Renal cortex interstitium (tissue), 15 donors: ENCODE measurements at places on chromosomes 11 and 22. TPM values are rescaled to one million over a fixed set of nuclear protein-coding genes. Genes with fewer than 3 reads are reported as not detected.

The OR2AG1 gene
- polyA plus RNA-seq: 0.09 TPM

- no peak for DNase-seq
Measured at GRCh38 chr11:1208144-1208393, 14.8 kb upstream of the MUC5B start.

The MEI1 gene
- 2.2 TPM for polyA plus RNA-seq

GRCh38 chr11:22583963-22584492, 41.6 kb downstream of the FANCF start:
- DNase-seq: no peak

DNA sequence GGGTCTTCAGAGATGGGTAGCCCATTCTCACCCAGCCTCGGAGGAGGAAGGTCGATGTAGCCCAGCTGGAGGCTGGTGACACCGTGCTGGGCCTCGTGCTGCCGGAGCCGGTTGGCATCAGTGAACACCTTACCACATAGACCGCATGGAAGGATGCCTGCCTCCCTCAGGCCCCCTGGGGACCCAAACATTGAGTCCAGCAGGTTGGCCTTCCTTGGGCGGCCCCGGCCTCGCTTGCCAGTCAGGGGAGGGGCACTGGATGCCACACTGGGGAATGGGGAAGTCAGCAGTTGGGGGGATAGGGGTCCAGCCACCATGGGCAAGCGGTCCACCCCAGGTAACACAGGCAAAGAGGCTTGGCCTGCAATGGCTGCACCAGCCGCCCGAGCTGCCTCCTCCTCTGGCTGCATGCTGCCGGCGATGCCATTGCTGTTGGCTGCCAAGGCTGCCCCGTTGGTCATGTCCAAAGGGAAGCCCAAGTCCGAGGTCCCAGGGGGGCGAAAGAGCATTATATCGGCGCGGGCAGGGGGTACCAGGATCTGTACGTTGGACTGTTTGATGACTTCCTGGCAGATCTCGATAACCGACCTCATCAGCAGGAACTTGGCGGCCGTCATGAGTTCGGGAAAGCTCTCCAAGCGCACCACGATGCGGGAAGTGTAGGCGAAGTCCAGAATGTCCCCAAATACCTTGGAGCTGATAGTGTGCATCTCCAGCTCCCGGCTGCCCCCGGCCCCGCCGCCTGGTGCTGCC, 1.4 kb downstream of the PATZ1 start:
- DNase-seq: no peak

The MFNG gene
- 10.0 TPM for polyA plus RNA-seq

The SELENOM gene
- 5.6 TPM for polyA plus RNA-seq

DNA sequence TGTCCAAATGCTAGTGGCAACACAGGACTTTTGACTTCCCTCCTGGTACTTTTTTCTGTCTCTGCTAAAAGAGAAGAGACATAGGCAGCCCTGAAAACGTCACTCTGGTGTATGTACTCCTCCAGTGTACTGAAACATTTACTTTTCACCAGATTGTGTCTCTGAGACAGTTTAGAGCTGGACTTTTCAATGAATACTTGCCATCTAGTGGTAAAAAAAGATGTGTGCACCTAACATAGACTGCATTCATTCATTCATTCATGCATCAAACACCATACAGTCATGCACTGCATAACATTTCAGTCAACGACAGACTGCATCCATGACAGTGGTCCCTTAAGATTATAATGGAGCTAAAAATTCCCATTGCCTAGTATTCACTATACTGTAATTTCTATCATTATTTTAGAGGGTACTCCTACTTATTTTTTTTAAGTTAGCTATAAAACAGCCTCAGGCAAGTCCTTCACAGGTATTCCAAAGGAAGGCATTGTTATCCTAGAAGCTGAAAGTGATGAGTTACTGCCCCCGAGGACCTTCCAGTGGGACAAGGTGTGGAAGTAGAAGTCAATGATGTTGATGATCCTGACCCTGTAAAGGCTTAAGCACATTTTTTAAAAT, 186.2 kb downstream of the SPON1 start:
- DNase-seq: no peak

- DNase-seq: no peak
Measured at GRCh38 chr11:36193290-36193619, 96.0 kb downstream of the COMMD9 start.

The OR10A4 gene
- not detected for polyA plus RNA-seq

- no peak for DNase-seq
Measured at GRCh38 chr22:17629641-17630040, 1.1 kb upstream of the ATP6V1E1 start.

GRCh38 chr22:35140879-35141745, 75.2 kb downstream of the ISX start:
- DNase-seq: no peak

- DNase-seq: no peak
Measured at GRCh38 chr22:49900441-49901230, 17.6 kb downstream of the ALG12 start.

- no peak for DNase-seq
Measured at GRCh38 chr22:29607426-29607825, 4.0 kb downstream of the NF2 start.

The OR5P2 gene
- not detected for polyA plus RNA-seq

The BACE1-AS gene
- 21.6 TPM for polyA plus RNA-seq

The TMPRSS4 gene
- polyA plus RNA-seq: 25.6 TPM

DNA sequence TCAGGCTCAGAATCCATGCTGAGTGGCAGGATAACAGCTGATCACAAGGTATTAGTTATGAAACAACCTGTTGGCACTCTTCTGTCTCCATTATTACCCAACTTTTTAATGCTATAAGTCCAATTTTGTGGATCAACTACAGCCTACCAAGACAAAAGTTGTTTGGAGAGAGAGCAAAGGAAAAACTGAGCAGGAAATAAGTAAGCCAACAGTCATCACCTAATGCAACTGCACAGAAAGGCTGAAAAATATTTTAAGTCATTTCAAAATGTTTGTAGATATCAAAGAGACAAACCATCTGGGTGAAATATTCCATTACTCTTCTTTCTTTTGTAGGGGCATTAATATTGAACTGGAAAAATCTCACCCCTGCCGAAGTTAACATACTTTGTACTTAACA, 41.6 kb downstream of the FDX1 start:
- no peak for DNase-seq

GRCh38 chr11:134030853-134031252, 38.0 kb upstream of the JAM3 start:
- no peak for DNase-seq

GRCh38 chr11:80451105-80451504, 1010.3 kb upstream of the TENM4 start:
- DNase-seq: no peak

The ATG2A gene
- 25.3 TPM for polyA plus RNA-seq

DNA sequence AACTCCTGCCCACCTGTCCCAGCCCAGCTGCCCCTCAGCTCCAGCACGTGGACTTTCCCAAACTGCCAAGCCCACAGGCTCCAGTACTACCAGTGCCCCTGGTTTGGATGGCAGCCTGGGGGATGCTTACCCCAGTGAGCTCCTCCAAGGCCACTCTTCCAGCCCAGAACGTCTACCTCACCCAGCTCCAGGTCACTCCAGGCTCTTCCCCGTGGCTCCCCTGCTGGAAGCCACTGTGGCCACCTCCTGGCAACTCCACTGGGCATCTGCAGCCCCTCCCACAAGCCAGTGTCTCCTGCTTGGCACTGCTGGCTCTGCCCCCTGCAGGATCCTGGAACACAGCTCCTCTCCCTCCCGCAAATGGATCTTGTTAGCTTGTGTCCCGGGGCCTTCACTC, 29.3 kb downstream of the LMO1 start:
- DNase-seq: no peak

- DNase-seq: no peak
Measured at GRCh38 chr22:28477556-28477955, 202.1 kb downstream of the TTC28 start.

The CHST1 gene
- 12.2 TPM for polyA plus RNA-seq

DNA sequence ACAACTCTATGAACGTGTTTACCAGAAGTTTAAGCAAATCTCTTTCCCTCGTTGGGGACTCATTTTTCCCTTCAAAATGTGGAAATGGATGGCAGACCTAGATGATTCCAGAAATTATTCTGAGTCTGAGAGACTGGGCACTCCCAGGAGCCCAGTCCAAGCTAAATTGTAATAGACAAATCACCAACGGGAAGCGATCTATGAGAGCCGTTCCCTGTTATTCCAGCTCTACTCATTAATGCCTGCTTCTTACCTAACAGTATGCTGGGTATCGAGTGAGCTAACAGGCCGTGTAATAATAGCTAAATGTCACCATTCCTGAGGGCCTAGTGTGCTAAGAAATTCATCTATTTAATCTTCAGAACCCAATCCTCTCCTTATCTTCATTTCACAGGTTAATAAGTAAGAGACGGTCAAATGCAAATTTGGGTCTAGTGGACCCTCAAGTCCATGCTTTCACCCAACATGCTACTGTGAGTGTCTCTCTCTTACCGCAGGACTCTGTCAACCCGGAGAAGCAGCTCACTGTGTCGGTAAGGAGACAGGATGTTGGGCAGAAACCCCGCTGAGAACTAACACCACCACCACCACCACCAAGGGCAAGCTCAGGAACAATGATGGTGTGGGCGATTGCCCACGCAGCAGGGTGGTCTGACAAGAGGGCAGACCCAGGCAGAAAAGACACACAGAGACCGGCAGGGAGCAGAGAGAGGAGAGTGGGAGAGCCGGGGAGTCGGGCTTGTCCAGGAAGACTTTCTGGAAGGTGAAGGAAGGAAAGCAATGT, 57.1 kb upstream of the TIMP3 start:
- DNase-seq: no peak

The HIC2 gene
- 11.8 TPM for polyA plus RNA-seq

- no peak for DNase-seq
Measured at GRCh38 chr11:102470251-102470650, 17.7 kb upstream of the TMEM123 start.

The TCP11L1 gene
- polyA plus RNA-seq: 9.2 TPM

DNA sequence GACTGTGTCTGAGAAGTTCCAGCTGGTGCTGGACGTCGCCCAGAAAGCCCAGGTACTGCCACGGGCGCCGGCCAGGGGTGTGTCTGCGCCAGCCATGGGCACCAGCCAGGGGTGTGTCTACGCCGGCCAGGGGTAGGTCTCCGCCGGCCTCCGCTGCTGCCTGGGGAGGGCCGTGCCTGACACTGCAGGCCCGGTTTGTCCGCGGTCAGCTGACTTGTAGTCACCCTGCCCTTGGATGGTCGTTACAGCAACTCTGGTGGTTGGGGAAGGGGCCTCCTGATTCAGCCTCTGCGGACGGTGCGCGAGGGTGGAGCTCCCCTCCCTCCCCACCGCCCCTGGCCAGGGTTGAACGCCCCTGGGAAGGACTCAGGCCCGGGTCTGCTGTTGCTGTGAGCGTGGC, 47.9 kb downstream of the GRAMD4 start:
- no peak for DNase-seq

DNA sequence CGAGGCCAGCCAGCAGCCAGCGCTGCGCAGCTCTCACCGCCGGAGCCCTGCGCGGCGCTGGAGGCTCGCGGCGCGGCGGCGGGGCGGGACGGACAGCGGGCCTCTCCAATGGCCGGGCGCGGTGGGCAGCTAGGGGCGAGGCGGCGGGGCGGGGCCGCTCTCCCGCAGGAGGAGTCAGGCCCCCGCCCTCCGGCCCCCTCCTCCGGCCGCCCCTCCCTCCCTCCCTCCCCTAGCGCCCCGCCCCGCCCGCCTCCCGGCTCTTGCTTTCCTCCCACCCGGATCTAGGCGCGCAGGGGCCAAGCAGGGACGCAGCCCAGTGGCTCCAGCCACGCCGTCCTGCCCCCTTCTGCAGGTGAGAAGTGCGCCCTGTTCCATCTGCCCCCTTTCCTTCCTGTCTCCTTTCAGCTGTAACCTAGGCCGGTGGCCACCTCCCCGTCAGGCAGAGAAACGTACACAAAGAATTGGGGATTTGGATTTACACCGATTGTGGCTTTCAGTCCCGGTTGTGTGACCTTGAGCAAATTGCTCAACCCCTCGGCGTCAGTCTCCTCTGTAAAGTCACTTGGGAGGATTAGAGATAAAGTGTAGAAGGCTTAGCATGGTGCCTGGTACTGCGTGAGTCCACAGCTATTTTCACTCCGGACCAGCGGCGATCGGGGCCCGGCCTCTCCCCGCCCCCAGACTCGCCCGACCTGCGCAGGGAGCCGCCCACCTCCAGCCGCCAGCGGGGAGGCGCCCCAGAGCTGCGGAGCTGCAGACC, at the start of gene FZD4:
Gene FZD4 (minus strand): TSS at position 35 of the 760 bp plus-strand sequence. CDS start 310 bp downstream, outside the sequence.
- peak; percentile 87 for DNase-seq

GRCh38 chr11:41458641-41459040, 811 bp downstream of the LRRC4C start:
- DNase-seq: no peak

DNA sequence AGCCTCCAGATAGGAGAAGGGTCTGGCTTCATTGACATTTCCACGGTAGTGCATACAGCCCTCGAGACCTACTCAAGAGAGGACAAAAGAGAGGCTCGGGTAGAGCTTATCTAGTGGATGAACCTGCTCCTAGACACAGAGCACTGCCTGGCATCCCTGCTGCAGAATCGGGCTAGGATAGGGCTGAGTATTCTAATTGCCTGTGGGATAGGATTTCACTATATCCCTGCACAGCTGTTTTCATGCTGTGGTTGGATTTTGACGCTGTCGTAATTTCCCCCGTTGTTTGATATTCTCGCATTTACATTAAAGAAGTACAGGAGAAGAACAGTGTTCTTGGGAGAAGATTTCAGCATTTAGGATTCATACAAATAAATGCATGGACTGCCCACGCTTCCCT, 107.8 kb downstream of the KIRREL3 start:
- DNase-seq: no peak

- DNase-seq: peak; percentile 36
Measured at GRCh38 chr11:27471589-27472397, 797 bp downstream of the LGR4 start.

DNA sequence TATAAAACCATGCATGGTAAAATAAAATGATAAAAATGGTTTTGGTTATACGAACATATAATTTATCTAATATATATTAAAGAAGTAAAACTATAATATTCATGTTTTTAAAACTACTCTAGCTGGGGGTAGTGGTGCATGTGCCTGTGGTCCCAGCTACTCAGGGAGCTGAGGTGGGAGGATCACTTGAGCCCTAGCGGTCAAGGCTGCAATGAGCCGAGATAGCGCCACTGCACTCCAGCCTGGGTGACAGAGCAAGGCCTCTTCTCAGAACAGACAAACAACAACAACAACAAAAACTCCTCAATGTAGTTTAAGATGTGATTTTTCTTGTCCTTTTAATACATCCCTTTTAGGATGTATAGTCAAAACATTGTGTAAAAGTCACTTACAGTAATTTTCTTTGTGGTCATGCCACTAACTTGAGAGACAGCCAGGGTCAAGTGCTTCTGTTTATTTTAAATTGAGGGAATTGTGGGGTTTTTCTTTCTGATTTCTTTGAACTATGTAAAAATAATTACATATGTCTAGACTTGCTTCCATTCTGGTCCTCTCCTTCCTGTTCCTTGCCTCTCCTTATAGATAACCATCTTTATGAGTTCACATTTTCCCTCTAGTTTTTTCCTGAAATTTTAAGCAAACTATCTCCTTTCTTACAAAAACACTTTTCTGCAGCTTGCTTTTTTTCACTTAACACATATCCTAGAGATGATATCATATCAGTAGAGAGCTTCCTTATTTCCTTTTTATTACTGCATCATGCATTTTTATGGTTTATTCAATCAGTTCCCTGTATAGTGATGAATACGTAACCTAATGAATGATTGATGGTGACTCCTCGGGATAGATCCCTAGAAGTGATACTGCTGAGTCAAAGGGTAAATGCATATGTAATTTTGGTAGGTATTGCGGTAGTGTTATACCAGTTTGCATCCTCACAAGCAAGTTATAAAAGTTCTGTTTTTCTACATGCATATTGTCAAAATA, 9.1 kb downstream of the OR2AT4 start:
- no peak for DNase-seq
